ENCODE measurements at places on chromosomes 2 and 18.
A peak's percentile ranks its signal among the peaks of the same experiment; 100 is the strongest.

DNA sequence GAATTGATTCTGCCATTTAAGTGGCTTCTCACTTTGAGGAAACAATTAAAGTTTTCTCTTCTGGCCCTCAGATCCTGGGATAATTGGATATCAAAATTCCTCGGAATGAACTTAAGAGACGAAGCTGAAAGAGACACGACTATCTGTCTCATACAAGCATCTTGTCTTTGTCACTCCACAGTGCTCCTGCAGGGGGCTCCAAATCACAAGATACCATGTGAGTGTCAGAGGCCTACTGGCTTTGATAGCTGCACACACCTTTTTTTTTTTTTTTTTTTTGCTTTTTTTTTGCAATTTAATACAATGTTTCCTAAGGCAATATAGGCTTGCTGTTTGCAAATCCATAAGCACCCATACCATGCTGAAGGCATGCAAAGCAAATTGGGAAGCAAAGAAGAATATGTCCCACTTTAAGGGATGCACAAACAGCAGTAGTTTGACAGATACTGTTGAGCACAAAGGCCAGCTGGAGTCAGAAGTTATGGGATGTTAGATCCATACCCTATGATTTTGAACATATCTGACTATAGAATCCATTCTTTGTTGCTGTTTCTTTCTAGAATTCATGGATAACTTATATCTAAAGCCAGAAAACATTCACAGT, 109.0 kb upstream of the CBLN2 start:
- DNase-seq: peak; percentile 77

DNA sequence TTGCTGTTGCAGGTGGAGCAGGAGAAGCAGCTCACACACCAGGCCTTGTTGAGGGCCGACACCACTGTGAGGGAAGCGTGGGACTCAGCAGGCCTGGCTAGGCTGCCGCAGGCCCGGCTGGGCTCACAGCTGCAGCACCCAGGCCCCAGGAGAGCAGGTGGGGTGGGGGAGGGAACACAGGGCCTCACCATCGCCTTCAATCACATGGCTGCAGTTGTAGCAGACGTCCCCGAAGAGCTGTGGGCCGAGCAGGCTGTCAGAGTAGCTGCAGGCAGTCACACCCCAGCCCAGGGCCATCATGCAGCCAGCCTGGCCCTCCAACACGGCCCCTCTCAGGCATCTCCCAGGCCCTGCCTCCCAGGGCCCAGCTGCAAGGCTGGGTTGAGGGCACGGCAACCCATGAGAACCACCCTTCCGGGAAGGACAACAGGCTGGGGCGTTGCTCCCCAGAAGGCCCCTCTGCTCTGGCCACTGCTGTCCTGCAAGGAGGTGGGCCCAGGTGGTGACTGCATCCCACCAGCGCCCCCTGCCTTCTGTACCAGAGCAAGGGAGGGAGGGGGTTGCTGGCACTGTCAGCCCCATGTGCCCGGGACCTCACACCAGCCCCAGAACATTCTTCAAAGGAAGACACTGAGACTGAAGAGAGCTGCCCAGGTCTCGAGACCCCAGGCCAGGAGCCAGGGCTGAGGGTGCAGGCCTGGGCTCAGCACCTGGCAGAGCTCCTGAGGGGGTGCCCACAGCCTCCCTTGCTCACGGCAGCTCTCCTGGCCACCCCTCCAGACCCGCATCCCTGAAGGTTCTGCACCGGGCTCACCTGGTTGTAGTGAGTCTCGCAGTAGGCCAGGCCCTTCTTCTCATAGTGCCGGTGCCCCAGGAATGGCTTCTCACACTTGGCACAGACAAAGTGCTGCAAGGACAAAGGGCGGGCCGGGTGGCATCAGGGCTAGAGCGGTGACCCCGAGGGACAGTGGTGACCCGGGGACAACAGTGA, 5.6 kb upstream of the GPR17 start:
- DNase-seq: peak; percentile 75

DNA sequence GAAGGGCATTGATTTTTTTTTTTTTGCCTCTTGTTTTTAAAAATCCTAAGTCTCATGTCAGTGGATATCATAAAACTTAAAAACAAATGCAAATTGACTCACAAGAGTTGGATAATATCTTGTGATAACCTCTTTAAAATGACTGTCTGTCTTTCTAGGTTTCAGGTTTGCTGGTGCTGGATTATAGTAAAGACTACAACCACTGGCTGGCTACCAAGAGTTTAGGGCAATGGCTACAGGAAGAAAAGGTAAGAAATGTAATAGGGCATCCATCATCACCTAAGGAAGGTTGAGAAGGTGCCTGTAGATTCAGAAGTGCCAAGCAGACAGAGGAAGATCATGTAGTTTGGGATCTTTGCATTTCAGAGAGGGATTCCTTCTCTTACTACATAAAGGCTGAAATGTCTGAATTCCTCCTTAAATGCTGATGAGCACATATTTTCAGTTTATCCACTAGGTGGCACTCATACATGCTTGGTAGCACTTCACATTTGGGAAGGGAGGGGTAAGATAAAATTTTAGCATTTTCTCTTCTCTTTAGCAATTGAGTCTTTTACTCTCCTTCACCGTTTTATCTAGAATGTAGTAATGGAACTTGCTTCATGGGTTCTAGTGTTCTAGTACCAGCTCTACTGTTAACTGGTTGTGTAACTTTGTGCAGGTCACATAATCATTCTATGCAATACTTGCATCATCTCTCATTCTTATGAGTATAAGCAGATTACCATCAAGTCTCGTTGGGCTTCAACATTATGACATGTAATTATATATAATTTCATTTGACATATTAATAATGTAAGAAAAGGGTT, 21.1 kb downstream of the CPS1 start:
- DNase-seq: no peak

DNA sequence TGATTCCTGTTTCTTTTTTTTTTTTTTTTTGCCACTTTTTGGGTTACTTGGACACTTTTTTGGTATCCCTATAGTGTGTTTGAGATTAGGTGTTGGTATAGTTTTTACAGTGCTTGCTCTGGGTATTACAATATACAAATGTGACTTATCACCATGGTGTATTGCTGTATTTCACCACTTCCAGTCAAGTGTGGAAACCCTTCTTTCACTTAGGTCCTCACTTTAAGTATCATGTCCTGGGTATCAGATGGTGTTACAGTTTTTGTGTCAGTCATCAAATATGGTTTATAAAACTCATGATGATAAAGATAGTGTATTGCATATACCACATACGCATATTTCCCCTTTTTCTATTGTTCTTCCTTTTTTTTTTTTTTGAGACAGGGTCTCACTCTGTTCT, 1.8 kb downstream of the ATP9B start:
- no peak for DNase-seq

GRCh38 chr2:212142631-212143030, 396.0 kb downstream of the ERBB4 start:
- DNase-seq: no peak

DNA sequence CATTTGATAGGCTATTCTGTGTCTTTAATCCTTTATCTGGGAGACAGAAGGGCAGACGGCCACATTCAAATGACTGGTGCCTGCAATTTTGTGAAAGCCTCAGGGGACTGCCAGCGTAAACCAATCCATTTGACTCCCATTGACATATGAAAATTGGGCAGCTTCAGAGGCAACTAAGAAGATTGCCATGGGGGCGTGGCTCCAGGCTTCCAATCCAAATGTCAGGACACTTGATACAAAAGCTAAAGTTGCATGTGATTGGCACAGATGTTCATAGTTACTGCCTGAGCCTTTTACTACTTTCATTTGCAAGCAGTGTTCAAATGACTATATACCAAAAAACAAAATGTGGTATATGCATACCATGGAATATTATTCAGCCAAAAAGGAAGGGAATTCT, 42.0 kb downstream of the SPC25 start:
- no peak for DNase-seq

DNA sequence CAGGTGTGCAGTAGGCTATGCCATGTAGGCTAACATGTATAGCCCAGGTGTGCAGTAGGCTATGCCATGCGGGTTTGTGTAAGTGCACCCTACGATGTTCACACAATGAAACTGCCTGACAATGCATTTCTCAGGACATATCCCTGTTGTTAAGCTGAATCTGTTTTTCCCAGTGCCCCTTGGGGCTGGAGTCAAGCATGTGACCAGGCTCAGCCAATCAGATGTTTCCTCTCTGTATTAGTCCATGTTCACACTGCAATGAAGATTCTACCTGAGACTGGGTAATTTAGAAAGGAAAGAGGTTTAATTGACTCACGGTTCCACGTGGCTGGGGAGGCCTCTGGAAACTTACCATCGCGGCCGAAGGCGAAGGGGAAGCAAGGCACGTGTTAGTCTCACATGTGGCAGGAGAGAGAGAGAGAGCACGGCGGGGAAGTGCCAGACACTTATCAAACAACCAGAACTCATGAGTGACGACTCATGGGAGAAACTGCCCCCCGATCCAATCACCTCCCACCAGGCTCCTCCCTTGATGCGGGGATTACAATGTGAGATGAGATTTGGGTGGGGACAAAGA, 24.2 kb downstream of the ITM2C start:
- DNase-seq: no peak

GRCh38 chr2:147197754-147198483, 646.9 kb upstream of the ACVR2A start:
- DNase-seq: no peak

- no peak for DNase-seq
Measured at GRCh38 chr2:66675591-66675990, 240.7 kb downstream of the MEIS1 start.

DNA sequence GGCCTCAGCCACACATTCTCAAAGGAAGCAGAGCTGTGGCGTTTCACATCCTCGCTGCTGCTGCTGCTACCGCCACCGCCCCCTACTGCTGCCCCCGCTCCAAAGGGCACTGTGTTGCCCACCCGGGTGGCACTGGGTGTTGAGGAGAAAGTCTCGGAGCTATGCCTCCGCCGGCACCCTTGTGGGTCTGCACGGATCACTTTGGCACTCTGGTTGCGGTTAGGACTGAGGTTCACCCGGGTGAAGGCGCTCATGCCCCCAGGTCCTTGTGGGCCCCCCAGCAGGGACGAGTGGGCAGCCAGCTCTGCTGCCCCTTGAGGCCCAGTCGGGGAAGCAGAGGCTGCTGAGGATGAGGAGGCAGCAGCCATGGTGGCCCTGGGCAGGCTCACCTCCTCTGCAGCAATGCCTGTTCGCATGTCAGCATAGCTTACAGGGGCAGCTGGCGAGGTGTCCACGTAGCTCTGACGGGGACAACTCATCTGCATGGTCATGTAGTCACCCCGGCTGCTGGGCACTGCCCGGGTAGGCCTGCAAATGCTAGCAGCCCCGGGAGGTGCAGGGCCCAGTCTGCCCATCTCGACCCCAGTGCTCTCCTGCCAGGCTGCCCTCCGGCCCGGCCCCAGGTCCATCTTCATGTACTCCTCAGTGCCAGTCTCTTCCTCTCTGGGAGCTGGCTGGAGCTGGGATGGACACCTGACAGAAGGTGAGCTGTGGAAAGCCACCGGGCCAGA, 4.2 kb downstream of the IRS1 start:
- no peak for DNase-seq
